ENCODE measurements at places on chromosomes 1 and 21.

- no peak for DNase-seq
Observed at GRCh38 chr1:29504709-29505410, 268.5 kb downstream of the PTPRU start.

GRCh38 chr1:185732951-185733350 is 1.2 kb upstream of the HMCN1 start:
- no peak for DNase-seq

- no peak for DNase-seq
Observed at GRCh38 chr1:183628537-183628936, 7.0 kb downstream of the ARPC5 start.

DNA sequence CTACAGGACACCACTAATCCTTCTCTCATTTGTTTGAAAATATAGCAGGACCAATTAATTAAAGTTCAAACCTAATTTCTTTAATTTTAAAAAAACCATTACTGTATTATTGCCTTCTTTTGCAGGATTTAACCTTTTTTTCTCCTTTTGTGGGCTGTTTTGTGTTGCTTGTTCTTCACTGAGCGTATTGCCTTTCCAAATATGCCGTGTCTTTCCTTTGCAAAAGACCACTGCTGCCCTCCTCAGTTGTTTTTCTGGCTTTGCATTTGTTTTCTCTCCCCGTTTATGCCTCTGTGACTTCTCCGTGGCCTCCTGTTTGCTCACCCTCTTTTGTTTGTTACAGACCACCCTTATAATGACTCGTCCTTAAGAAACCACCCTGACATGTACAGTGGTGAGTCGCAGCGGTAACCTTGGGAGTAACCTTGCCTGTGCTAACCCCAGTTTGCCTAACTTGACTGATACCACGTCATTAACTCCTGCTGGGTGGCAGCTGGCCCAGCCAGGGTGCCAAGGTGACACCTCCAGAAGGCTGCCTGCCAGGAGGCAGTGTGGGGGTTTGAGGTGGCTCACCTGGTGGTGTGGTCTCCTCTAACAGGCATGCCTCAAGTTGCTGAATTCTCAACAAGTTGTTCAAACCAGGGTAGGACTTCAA is 81.1 kb upstream of the CNTN2 start:
- DNase-seq: no peak

GRCh38 chr1:116067566-116067890 is 43.7 kb upstream of the MAB21L3 start:
- DNase-seq: no peak

DNA sequence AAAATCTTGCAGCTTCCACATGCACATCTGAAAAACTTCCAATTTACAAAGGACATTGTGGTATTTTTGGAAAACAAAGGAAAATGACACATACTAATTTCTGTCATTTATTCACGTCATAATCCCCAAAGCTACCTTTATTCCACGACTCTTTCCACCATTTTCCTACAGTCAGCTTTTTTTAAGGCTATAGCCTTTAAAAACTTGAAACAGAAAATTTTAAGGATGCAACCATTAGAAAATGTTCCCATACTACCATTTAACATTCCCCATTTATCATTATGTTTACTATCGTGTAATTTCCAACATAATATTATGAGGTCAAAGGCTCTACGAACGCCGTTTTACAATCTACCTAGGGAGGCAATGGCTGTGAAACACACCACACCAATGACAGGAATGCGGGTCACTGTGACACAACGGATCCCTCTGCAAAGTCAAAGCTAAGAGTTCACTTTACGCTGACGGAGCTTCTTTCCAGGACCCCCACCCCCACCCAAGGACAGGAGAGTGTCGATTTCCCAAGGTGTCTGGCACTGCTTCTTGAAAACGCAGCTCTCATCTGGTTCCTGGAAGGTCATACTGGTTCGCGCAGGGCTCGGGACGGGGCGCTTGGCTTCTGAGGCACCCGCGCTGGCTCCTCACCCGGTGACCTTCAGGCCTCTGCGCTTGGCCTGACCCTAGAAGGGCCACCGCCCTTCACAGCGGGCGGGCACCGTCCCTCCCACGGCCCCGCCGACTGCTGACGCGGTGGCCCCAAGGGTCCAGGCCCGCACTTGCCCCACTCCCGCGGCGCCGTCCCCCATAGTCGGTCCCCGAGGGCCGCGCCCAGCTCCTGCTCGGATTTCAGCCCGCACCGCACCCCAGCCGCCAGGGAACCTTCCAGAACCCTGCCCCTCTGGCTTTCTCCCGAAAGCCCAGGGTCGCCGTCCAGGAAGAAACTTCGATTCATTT is 50.5 kb upstream of the ATF3 start:
- DNase-seq: no peak

GRCh38 chr1:163980394-163980793 is 578.6 kb upstream of the PBX1 start:
- no peak for DNase-seq

- no peak for DNase-seq
Observed at GRCh38 chr1:206708882-206709281, 24.2 kb downstream of the MAPKAPK2 start.

GRCh38 chr21:45753445-45753844 is 109.9 kb downstream of the PCBP3 start:
- no peak for DNase-seq

DNA sequence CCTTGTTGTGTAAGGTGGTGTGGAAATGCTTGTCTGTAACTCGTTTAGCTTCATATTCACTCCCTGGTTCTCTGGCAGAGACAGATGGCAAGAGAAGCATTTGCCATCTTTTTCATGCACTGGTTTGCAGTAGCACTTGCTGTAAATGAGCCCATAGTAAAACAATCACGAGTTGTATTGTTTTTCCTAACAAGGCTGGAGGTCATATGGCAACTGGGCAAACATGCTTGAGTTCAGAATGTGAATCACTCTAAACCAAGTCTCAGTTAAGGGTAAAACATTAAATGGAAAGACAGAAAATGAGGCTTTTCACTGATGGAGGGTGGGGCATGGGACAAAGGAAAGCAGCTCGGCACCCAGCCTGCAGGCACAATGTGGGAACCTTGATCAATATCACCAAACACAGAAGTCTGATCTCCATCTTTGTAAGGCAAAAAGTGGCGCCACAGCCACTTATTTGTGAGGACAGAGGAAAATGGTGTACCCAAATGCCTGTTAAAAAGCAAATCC is 26.5 kb upstream of the LPAR3 start:
- no peak for DNase-seq

- DNase-seq: no peak
Observed at GRCh38 chr1:241228339-241228738, 128.7 kb downstream of the RGS7 start.

Data from stimulated activated CD8-positive, alpha-beta memory T cell treated with anti-CD3 and anti-CD28 coated beads, Interleukin-7, amount 100 ng/mL, for 48 hours (primary cell).